NCI-H345 (cell line): ENCODE measurements at places on chromosomes 4 and X.

DNA sequence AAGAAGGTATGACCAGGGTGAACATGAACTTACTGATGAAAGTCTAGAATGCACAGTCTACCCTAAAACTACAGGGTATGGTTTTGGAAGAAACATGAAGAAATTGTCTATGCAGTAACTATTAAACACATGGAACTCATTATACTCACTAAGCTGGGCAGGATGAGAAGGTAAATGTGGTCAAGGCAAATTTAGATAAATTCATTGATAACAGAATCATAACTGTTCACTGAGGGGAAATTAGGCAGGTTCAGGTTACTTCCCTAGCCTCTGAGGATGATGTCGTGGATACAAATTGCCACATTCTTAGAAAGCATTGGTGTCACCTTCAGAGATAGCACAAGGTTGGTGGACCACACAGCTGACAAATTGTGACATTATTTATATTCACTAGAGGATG lies 40.4 kb upstream of the MID1IP1 start:
- no peak for DNase-seq

DNA sequence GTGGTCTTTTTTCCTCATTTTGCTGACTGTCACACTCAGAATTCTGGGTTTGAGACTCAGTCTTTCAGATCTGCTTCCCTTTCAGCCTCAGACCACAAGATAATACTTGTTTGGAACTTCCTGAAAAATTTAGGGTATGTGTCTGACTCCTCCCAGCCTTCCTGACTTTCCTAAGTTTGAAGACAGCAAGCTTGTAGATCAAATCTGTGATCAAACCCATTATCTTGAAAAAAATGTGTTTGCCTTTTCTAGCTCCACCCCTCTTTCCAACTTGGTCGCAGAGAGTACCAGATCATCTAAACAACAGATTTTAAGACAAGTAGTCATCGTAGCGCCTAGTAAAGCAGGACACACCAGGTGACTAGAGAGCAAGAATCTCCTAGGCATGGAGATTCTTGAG lies 9.9 kb downstream of the BCAP31 start:
- no peak for DNase-seq

DNA sequence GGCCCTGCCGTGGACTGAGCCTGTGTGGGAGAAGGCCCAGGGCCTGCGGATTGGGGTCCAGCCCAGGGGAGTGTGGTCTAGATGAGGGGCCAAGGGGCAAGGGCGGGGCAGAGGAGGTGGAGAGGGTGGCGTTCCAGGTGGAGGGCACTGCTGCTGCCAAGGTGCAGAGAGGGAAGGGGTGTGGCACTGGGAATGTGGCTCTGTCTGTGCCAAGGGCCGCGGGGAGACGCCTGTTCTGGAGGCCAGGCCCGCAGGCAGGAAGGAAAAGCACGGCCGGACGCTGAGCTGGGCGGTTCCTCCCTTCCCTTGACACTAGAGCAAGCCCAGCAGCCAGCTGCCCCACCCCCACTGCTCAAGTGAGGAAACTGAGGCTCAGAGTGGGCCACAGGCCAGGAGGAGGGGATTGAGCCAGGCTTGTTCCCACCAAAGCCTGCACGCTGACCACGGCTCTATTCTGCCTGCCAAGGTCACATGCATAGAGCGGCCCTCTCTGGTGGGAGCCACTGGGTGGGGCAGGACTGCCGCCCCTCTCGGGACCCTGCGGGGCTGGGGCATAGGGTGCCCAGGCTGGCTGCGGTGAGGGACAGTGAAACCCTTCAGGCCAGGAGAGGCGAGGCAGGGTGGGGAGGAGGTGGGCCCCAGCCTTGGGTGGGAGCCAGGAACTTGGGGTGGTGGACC lies 13.0 kb downstream of the SH3BP2 start:
- DNase-seq, result no peak

DNA sequence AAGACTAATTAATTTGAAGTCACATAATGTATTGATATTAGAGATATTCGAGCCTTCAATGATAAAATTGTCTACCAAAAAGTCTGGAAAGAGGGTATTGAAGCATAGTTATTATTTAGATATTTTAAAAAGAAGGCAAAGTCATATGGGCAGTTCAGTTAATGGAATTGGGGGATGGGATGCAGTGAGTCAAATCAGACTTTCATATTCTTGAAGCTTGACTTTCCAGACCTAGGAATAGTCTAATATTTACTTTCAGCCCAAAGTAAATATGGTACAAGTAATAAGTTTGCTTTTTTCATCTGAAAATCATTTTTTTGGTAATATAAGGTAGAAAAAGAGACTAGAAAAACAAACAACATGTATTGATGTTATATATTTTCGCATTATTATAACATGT lies 2017.8 kb downstream of the C4orf33 start:
- DNase-seq, result no peak

DNA sequence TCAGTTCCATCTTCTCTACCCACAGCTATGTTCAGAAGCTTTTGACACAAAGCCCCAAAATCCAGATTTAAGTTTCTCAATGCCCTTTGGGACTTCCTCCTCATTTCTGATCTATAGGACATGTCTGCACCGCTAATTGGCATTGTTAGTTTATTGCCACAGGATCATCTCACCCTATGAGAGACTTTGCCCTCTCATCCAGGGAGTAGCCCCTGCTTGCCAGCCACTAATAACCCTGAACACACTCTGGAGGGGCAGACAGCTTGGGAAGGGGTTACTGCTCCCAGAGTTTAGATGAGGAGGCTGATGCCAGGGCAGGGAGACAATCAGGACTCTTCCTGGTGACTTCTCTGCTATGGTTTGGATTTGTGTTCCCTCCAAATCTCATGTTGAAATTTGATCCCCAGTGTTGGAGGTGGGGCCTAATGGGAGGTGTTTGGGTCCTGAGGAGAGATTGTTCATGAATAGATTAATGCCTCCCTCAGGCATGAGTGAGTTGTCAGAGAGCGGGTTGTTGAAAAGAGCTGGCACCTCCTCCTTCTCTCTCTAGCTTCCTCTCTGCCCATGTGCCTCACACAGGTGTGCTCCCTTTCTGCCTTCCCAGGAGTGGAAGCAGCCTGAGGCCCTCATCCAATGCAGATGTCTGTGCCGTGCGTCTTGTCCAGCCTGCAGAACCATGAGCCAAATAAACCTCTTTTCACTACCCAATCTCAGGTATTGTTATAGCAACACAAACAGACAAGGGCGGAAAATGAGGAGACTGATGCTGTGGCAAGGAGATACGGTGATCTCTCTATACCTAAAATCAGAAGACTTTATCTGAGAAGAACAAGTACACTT lies 3.6 kb upstream of the SCARB2 start:
- peak; percentile 19 for DNase-seq

DNA sequence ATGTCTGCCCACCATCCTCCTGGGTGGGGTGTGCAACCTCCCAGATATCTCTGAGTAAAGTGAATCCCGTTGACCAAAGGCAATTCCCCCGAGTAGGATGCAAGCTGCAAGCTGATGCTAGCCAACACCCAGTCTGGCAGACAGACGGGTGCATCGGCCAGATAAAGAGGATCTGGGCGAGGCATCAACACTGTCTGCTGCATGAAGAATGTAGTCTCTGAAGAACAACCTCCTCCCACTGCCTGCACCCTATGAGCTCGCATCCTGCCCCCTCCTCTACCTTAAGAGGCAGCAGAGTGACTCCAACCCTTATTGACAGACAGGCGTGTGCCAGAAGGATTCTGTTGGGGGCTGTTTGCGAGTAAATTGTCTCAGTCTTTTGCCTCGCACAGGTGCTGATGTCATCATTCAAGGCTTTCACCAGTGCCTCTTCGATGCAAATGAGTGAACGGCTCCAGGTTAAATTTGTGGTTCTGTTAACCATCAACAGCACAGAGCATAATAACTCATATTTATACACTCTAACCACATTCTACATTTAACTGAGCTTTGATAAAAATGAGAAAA lies 546.9 kb downstream of the BCOR start:
- DNase-seq, result no peak

GRCh38 chrX:8907688-8908087 lies 106.5 kb upstream of the FAM9A start:
- DNase-seq, result no peak

GRCh38 chr4:32342054-32342453 lies 1621.9 kb downstream of the PCDH7 start:
- no peak for DNase-seq

DNA sequence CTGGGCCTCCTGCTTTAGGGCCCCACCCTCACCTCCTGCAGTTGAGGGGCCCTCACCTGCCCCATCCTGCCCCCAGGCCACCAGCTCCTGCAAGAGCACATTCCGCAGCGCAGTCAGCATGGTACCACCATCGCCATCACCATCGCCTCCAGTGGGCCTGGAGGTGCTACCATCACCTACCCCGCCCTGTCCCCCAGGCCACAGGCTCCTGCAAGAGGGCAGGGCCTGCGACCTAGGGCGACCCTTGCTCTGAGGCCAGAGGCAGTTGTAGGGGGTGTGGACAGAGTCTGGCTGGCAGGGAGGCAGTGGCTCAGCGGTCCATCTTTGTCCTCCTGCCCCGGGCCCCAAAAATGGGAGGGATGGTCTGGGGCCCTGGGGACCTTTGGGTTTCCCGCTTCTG lies 3.9 kb upstream of the HAUS7 start:
- no peak for DNase-seq

DNA sequence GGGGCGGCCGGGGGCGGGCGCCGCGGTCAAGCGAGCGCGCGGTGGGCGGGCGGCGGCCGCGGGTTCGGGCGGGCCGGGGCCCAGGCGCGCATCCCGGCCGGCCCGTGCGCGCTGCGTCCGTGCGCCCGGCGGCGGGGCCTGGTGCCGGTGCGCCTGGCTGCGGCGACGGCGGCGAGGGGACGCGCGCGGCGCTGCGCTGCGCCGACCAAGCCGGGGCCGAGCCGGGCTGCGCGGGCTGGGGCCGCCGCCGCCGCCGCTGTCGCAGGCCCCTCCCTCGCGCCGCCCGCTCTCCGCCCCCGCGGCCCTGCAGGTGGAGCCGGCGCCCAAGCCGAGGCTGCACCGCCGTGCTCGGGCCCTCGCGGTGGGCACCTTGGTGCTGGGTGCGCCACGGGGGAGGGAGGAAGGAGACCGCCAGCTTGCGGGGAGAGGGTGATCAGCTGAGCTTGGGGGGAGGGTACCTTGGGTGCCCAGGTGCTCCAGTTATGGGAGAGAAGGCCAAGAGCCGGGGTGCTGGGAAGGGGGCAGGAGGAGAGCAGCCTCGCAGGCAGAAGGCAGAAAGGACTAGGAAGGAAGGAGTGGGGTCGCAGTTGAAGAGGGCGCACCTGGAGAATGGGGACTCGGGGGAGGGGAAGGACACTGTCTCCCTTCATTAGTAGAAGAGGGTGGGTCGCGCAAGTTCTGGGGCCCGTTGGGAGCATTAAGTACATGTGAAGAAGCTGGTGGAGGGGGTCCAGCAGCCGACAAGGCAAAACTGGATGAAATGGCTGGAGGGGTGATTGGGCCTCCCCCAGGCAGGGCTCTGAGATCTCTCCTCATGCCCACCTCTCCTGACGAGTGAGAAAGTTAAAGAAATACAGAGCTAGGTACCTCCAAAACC lies at the start of gene PPP2R2C:
PPP2R2C (minus strand) TSS at position 228 of the 877 bp plus-strand sequence. CDS start 385 bp downstream, outside the sequence.
- DNase-seq, result peak; percentile 19

DNA sequence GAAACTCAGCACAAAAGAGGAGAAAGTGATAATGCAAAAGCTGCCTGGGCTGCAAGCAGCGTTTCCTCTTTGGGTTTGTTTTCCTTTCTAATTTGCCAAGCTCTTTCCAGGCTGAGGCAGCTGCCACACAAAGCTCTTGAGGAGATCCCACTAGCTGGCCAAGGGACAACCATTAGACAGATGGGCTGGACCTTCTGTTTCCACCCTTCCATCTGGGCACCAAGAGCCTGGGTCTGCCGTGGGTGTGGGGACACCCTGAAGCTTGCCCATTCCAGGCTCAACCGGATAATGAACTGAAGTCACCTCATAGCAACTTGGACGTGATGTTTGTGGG lies 194.6 kb upstream of the C1QTNF7 start:
- DNase-seq, result no peak

- no peak for DNase-seq
These were observed 14.0 kb downstream of the SHOX start for GRCh38 chrX:644304-645281.

- DNase-seq, result peak; percentile 27
These were observed 16.9 kb upstream of the ANOS1 start for GRCh38 chrX:8748855-8749254.

- DNase-seq, result no peak
These were observed 155.8 kb downstream of the HHIP start for GRCh38 chr4:144801731-144802130.

GRCh38 chr4:76873495-76873894 lies 24.4 kb downstream of the SOWAHB start:
- no peak for DNase-seq

DNA sequence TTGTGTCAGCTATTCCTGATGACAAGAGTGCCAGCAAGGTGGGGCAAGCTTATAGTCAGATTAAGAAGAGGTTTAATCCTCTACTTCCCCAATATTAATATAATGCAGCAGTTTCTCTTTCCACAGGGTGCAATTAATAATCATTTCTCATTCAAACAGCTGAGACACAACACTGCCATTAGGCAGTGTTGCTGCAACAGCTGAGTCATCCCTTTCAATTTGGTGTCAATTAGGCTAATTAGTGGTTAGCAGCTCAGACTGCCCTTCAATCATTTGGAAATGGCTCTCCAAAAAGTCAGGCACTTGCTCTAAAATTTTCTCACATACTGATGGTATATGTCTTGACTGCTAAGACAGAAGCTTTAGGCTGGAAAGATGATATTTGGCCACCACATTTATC lies 265.7 kb upstream of the FAM241A start:
- no peak for DNase-seq

- DNase-seq, result no peak
These were observed 83.4 kb downstream of the TNIP2 start for GRCh38 chr4:2672700-2673099.

DNA sequence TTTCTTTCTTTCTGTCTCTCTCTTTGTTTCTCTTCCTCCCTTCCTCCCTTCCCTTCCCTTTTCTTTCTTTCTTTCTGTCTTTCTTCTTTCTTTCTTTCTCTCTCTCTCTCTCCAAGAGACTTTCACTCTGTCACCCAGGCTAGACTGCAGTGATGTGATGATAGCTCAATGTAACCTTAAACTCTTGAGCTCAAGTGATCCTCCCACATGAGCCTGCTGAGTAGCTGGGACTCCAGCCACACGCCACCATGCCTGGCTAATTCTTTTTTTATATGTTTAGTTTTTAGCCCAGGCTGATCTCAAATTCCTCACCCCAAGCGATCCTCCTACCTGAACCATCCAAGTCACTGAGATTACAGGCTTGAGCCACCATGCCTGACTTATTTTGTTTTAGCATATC lies 64.3 kb upstream of the EMCN start:
- DNase-seq, result no peak

GRCh38 chr4:135497563-135498152 lies 1296.1 kb upstream of the PABPC4L start:
- no peak for DNase-seq

GRCh38 chr4:78553529-78554060 lies 2.0 kb downstream of the ANXA3 start:
- DNase-seq, result no peak
